ENCODE measurements at places on chromosomes 7 and 10.

- no peak for DNase-seq
These were observed 41.2 kb downstream of the JMJD1C start for GRCh38 chr10:63424576-63424975.

- no peak for DNase-seq
These were observed 105.7 kb downstream of the ST8SIA6 start for GRCh38 chr10:17348501-17349349.

DNA sequence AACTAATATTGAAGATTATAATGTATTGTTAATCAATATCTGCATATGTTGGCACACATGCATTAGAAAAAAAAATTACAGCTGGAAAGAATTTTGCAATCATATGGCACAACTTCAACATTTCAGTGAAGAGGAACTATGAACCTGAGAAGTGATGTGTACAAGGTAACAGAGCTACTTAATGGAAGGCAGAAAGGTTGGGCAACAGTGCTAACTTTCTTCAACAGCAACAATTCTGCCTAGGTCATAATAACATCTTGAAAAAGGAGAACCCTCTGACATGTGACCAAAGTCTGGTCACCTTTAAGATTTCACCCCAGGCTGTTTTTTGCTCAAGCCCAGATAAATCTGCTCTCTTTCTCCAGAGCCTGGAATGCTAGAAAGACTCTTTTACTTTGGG is 47.9 kb upstream of the SKAP2 start:
- no peak for DNase-seq

DNA sequence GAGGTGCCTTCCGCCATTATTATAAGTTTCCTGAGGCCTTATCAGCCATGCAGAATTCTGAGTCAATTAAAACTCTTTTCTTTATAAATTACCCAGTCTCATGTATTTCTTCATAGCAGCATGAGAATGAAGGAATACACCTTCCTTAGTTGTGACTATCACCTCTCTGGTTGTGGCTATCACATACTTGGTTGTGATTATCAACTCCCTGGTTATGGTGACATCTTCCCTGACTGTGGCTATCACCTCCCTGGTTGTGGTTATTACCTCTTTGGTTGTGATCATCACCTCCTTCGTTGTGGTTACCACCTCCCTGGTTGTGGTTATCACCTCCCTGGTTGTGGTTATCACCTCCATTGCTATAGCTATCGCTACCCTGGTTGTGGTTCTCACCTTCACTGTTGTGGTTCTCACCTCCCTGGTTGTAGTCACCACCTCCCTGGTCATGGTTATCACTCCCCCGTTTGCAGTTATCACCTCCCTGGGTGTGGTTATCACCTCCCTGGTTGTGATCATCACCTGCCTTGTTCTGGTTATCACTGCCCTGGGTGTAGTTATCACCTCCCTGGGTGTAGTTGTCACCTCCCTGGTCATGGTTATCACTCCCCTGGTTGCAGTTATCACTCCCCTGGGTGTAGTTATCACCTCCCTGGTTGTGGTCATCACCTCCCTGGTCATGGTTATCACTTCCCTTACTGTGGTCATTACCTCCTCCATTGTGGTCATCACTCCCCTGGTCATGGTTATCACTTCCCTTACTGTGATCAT is 105.9 kb downstream of the GPR26 start:
- DNase-seq = no peak

DNA sequence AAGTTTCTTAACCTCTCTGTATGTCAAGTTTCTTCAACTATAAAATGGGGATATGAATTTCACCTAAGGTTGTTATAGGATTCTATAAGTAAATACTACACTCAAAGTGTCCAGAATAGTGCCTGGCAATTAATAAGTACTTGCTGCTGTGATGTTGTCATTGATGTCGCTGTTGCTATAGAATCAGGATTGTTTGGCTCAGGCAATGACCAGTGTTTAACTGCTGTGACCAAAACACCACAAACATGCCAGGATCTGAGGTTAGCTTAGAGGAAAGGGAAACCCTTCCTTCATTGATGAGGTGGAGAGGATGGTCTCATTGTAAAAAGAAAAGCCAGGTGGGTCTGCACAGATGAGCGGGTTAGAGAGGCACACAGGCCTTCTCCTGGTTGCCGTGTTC is 223.1 kb upstream of the INHBA start:
- no peak for DNase-seq

GRCh38 chr7:156203923-156204322 is 391.7 kb upstream of the SHH start:
- DNase-seq = no peak

Measured in SHP77 (cell line).